ENCODE measurements at places on chromosomes 13 and 19. TPM values are rescaled to one million over a fixed set of nuclear protein-coding genes. Genes with fewer than 3 reads are reported as not detected.

DNA sequence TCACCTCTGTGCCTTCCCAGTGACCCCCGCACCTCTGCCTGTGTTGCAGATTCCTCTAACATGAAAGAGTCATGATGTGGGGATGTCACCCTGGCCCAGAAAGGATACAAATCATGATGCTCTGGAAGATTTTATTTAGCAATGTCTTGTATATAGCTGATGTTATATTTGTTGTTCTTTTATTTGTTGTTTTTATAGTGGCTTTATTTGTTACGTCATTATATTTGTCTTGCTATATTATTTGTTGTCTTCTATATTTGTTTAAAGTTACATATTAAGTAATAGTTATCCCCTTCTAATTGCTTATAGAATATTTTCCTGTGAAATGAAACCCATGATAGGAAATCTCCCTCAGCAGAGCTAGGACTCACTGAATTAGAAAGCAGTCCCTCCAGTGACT lies 1149.2 kb downstream of the UQCRFS1 start:
- DNase-seq = no peak

GRCh38 chr13:42305503-42305902 lies 33.6 kb downstream of the AKAP11 start:
- no peak for DNase-seq

DNA sequence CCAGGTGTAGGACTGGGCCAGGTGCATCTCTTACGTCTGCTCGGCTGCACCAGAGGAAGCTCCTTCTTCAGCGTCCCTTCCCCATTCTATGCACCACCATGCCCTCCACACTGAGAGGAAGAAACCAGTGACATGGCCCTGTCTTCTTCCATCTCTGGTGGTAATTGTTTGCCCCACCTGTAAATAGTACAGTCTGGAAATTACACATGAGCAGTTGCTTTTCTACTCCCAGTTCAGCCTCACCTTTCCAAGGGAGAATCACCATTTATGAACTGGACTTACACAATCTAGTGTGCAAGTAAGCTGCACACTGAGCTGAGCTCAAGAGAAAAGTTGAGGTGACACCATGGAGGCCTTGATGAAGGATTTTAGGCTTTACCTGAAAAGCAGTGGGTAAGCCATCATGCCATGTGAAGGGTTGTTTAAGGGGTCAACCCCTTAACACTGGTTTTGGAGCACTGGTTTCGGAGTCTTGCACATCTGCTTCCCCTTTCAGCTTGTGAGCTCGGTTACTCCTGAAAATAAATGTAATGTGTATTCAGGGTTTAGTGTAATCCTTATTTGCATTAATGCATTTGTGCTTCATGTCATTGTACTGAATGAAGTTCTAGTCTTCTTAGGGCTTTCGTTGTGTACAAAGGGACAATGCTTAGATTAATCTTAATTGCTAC lies 22.4 kb downstream of the ZNF536 start:
- DNase-seq = no peak

- no peak for DNase-seq
Observed at GRCh38 chr13:29845440-29846056, 4.9 kb downstream of the UBL3 start.

GRCh38 chr19:57583104-57583520 lies 833 bp upstream of the ZIK1 start:
- DNase-seq = no peak

Gene ICAM5
- 1.8 TPM for polyA plus RNA-seq

Gene CEACAM8
- not detected for polyA plus RNA-seq

Gene LMTK3
- polyA plus RNA-seq = 0.72 TPM

Gene RPL28
- 1,449 TPM for polyA plus RNA-seq

Data from urinary bladder (tissue), 4 donors.